Glutamatergic neuron (in vitro differentiated cells): ENCODE measurements at places on chromosomes 2 and 18.

GRCh38 chr18:22132763-22133162, 36.6 kb upstream of the GATA6 start:
- no peak for DNase-seq

DNA sequence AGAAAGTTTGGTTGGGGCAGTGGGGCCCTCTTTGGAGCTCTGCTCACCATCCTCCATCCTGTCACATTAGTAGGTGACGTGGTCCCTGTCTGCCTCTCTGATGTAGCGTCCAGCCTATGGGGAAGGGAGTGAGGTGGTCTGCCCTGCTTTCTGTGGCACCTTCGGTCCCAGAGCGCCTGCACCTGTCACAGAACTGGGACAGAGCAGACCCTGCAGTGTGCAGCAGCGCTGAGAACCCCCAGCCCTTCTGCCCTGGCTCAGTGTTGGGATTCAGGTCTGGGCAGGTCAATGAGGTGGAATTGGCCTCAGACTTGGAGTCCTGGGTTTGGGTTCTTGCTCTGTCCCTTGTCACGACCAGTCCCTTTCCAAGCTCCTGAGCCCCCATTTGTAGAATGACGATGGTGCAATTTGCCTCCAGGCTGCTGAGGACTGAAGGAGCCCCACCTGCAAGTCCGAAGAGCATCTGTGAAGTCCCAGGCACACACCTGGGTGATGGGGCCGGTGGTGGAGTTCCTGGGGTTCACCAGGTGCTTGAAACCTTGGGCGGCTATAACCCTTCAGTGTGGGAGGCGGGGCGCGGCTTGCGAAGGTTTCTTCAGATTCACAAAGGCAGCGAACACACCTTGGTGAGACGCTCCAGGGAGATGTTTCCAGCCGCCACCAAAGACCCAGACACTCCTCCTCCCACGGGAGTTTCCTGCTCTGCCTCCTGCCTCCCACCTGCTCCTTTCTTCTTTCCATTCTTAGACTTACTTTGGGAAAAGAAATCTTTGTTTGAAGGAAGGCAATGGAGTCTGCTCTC, 265.4 kb upstream of the HDAC4 start:
- DNase-seq, result no peak

DNA sequence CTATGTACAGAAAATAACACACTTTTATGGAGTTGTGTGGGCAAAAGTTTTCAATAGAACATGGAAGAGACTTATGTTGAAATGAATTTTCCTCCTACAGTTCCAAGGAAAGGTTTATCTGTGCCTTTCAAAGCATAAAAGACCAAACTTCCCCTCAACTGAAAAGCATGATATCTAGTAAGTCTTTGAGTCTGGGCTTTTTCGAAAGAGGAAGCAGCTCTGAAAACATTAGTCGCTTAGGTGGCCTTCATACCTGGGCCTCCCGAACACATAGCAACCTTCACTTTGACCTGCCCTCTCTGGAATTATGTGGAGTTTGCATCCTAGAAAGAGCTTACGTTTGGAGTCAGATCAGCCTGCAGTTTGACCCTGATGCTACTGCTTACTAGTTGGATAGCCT, 4.8 kb upstream of the CAPN14 start:
- no peak for DNase-seq

DNA sequence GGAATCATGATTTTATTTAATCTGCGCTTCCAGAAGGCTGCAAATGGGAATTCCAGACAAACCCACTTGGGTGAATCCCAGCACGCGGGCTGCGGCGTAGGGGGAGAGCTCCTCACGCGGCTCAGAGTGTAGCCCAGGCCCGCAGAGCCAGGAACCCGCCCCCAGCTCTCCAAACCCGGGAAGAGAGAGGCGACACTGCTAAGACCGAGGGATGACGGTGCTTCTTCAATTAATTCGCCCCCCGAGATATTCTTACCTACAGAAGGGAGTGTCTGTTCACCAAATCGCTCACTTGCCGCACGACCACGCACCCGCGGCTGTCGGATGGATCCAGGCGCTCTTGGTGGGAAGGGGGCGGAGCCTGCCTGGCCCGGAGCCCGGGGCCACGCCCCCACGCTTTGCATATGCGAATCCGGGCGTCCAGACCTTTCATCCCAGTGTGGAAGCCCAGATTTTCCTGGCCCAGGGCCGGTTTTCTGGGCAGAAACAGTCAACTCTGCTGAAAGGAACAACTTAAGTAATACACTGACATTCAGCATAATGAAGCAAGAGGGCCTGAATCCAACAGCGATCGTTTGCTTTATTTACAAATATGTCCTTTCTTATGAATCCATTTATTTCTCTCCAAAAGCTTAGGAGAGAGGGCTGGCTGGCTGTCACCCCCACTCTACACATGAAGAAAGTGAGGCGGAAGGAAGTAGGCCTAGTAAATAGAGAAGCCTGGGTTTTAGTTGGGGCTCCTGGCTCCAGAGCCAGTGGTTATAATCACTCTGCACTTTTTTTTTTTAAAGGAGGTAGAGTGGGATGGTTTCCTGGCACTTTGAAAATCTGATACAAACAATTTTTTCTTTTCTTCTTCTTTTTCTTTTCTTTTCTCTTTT, at the start of gene SLC19A3:
Gene SLC19A3, minus strand, starts transcription at position 342 of the 881 bp plus-strand sequence. CDS start 15,710 bp downstream, outside the sequence.
- peak; percentile 84 for DNase-seq

DNA sequence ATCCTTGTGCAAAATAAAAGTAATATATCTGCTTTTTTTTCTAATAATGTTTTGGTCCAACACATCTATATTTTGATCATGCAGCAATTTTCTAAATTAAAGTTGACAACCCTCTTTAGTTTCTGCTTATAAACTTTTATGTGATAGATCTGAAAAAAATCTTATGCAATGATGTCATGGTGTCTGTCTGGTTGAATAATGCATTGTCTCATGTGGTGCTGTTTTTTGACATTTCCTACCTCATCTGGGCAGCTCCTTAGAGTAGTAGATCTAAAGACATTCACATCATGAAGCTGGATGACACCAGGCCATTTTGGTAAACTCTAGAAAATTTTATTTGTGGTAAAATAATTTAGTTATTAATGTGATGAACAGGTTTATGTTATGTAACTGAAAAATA, 106.8 kb upstream of the FN1 start:
- no peak for DNase-seq

DNA sequence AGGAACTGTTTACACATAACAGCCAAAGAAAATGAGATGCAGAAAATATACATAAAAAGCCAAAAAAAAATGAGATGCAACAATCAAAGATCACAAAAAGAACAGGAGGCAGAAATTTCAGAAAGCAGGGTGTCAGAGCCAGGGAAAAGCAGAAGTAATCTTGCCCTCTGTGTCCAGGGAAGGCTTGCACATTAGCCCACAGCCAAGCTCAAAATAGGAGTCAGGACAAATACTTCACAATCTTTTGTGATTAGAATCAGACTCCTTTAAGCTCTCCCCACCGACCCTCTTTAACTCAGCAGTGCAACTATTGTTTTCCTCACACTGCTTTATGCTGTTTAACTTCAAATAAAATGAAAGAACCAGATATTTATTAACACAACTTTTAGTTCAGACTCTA, 34.6 kb downstream of the IAH1 start:
- no peak for DNase-seq

- DNase-seq, result no peak
Observed at GRCh38 chr2:234032279-234032856, 18.1 kb upstream of the SPP2 start.

DNA sequence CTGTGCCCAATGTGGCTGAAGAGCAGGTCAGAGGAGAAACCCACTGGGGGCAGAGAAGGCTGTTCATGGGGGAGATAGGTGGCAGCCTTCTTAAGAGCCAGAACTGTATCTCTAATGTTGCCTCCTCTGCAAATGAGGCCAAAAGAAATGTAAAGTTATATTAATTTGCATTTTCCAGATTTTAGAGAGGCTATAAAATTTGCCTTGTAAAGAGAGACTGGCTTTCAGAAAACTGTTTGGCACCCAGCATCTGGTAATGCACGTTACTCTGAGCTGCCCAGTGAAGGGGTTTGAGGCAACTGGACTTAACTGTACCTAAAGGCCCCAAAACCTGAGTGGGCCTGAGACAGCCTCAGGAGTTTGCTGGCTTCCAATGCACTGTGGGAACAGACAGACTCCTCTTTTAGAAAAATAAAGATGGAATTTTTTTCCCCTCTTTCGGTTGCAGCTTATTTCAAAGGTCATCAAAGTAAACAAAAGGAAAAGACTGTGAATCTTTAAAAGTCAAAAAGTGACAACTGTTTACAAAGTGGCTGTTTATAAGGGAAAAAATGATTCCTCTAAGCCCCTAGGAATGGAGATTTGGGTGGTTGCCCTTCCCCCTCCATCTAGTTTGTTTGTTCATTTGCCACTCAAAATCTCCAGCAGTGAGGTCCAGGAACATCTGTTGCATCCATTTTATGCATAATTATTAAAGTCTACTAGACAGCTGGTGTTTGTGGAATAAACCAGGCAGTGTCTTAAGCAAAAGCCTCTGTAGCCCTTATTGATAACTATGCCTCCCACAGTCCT, 132.2 kb upstream of the ZFP36L2 start:
- no peak for DNase-seq

DNA sequence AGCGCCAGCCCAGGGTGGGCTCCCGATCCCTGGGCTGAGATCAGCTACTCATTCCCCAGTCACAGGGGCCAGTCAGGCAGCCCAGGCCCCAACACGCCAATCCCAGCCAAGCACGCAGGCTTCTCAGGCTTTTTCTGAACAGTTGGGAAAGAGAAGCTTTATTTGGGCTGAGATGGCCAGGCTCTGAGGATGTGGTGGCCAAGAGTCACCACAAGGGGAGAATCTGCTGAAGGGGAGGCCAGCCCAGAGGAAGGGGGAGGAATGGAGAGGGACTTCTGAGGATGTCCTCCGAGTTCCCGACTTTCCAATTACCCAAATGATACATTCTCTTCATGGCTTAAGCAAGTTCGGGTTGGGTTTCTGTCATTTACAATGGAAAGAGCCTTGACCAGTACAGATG, 2.8 kb upstream of the DIPK1C start:
- DNase-seq, result no peak

GRCh38 chr2:235588750-235589149, 94.9 kb downstream of the AGAP1 start:
- DNase-seq, result no peak

- no peak for DNase-seq
Observed at GRCh38 chr18:56702946-56703345, 51.8 kb downstream of the WDR7 start.

GRCh38 chr2:62343206-62343605, 147.3 kb downstream of the B3GNT2 start:
- DNase-seq, result no peak

GRCh38 chr2:53952519-53952918, 18.3 kb downstream of the PSME4 start:
- DNase-seq, result no peak
